Fibroblast of the aortic adventitia (primary cell): ENCODE measurements at places on chromosomes 1 and 21.

DNA sequence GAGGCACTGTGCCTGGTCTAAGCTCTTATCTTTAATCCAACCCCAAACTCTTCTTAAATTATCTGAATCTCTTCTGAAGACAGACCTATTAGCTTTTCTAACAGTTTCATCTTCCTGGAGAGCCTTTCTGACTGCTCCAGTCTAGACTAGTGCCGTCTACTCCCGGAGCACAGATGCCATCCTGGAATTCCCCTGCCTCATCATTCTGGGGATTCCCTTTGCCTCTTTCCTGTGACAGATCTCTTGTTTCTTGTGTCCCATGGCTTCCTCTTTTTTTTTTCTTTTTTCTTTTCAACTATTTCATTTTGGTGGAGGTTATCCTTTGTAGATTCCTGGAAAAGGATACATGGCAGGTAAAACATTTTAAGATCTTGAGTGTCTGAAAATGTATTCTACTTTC, 11.7 kb downstream of the SEMA4A start:
- no peak for DNase-seq

DNA sequence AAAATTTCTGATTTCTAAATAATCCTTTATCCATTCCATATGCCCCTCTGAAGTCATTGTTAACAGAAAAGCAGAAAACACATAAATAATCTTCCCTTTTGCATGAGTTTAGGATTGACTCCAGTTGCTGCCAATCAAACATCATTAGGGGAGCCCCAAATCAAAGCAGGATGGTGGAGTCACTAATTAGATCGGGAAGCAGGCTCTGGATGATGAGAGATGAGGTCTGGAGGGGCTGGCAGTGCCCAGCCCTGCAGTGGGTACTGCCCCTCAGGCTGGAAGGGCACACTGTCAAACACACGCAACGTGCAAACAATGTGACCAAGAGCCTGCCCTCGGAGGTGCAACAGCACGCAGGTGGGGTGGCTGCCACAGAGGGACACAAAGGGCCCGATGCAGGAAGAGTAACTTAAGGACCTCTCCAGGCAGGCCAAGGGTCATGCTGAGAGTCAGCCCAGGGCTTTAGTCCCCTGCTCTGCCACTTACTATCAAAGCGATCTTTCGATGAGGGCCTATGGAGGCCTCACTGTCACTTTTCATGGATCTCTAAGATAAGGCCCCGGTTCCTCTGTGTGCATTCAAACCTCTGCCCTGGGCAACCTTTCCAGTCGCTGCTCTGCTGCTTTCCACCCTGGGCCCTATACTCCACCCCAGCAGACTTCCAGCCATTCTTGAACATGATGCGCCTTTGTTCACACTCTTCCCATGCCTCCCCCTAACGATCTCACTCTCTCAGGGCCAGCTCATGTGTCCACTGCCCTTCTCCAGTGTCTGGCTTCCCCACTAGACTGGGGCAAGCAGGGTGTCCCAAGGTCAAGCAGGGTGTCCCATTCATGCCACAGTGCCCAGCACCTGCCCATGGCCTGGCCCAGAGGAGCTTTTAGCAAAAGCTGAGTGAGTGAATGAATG, 98.9 kb downstream of the DMRTB1 start:
- DNase-seq = no peak

DNA sequence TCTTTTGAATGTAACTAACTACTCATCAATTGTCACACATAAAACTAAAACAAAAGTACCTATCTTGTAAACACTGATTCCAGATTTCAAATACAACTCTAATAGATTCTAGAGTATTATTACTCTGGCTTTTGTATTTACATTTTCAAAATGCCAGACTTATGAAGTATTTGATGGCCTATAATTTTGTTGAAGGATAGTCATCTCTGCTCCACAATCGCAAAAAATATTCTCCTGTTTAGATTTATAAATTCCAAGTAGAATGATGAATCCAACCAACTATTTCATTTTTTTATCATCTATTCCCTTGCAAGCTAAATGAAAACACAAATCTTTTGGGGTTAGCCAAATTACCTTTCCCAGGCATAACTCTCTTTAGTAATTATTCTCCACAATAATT, 75.0 kb upstream of the GUCA2A start:
- DNase-seq = no peak

DNA sequence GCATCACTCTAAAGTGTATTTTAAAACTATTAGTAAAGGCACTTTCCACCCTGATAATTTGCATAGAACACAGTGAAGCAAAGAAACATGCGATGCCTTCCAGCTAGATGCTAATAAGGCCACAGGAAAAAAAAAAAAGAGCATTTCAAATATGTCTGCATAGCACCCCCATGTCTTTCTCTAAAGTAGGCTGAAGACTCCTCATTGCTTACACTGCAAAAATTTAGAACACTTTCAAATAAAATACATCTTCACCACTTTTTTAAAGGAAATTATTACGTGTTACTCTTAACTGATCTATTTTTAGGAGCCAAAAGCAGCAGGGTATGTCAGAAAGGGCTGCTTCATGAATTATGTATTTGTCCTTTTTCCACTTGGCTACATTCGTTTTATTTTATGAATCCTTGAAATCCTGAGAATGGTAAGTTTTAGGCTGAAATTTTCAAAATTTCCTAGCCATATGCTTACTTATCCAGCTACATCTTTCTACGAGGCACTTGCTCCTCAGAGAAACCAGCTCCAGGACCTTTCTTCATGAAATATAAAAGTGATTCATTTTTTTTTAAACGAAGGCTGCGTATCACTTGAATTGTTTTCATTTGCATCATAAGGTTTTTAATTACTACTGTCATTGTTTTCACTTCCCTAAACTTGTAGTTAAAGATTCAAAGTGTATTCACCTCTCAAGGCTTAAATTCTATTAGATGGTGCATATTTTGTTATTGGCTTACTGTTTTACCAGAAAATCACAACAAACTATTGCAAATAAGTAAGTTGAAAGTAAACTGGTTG, 513.0 kb downstream of the PTPRC start:
- DNase-seq = no peak

- peak; percentile 84 for DNase-seq
These were observed 635.1 kb downstream of the PTPRC start for GRCh38 chr1:199273837-199274379.

- peak; percentile 49 for DNase-seq
These were observed 28.7 kb downstream of the WNT2B start for GRCh38 chr1:112537456-112537855.

GRCh38 chr1:108600504-108600903, 40.6 kb downstream of the EEIG2 start:
- no peak for DNase-seq

DNA sequence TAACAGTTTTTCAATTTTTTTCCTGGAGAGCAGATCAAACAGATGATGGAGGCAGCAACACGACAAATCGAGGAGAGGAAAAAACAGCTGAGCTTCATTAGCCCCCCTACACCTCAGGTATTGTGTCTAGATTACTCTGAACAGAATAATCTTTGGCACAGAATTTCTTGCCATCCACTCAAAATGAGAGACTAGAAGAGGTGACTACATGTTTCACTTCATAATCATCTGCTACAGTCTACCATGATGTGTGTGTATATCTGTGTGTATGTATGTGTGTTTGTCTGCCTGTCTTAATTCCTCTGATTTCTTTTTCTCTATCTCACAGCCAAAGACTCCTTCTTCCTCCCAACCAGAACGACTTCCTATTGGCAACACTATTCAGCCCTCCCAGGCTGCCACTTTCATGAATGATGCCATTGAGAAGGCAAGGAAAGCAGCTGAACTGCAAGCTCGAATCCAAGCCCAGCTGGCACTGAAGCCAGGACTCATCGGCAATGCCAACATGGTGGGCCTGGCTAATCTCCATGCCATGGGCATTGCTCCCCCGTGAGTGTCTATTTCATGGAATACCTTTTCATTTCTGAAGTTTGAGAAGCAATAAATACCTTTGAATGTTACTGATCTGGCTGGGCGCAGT, 11.4 kb downstream of the PRPF3 start:
- no peak for DNase-seq

- peak; percentile 86 for DNase-seq
These were observed 150.9 kb downstream of the HIVEP3 start for GRCh38 chr1:41767534-41768525.

DNA sequence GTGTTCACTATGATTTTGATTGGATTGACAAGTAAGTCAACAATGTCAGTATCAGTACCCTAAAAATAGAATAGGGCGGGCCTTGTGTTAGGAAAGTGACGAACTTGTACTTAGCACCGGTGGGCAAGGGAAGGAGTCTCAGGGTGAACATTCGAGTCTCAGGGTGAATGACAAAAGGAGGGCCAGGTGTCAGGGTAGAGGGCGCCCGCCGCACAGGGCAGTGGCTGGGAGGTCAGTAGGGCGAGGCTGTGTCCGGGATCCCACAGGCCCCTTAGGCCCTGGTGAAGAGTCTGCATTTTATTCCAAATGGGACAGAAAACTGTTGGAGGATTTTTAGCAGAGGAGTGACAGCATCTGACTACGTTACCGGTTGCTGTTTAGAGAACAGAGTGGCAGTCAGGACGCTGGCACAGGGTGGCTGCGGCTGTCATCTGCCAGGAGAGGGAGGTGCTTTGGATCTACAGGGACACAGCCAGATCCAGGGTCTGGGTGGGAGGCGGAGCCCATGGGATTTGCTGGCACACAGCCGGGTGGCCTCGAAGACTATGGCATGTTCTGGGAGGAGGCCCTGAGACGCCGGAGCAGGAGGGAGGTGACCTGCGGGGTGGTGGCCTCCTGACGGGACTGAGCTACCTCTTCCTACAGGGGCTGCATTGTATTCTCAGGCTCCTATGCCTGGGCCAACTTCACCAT, 11.0 kb downstream of the AGTRAP start:
- DNase-seq = no peak

DNA sequence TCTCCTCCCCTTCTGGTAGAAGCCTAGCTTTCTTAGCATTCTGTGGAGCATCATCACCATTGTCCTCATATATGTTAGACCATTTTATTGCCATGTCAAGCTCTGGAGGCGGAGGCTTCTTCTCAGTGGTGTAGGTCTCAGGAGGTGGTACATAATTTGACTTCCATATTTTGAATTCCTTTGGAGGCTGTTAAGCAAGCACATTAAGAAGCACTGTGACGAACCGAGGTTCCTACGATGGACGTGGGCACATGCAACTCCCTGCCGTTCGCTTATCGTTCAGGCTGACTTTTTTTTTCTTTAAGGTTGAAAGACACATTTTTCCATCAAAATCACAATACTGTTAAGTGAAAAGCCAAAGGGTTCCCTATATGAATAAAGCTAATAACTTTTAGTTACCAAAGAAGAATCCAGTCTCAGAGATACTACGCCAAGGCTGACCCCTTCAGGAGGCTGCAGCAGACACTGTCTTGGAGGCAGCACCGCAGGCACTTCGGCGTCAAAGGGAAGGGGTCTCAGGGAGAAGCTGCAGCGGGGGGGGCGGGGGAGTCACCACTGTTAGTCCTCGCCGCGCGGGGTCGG, 835 bp downstream of the C1orf52 start:
- DNase-seq = peak; percentile 29

- no peak for DNase-seq
These were observed 4.4 kb downstream of the CLDN19 start for GRCh38 chr1:42735477-42736105.

DNA sequence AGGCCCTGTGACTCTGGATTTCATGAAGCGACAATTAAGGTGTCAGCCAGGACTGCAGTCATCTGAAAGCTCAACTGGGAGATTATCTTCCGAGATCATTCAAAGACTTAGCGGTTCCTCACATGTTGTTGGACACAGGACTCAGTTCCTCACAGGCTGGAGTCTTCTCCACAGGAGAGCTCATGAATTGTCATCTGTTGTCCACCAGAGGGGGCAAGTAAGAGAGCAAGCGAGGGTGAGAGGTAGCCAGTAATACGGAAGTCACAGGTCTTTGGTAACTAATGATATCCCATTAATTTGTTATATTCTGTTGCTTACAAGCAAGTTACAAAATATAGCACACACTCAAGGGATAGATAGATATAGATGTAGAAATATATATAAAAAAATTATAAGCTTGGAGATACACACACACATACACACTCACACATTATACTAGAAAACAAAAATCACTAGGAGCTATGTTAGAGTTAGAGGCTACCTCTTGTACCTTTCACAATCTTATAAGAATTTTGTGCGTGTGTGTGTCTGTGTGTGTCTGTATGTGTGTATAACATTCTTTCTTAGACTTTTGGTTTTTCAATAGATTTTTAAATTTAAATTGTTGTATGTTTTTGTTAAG, 1695.3 kb downstream of the BRINP3 start:
- DNase-seq = peak; percentile 1

- DNase-seq = no peak
These were observed 61.8 kb upstream of the PGBD5 start for GRCh38 chr1:230487773-230488428.

- DNase-seq = no peak
These were observed 25.8 kb upstream of the GBP5 start for GRCh38 chr1:89298461-89298860.

DNA sequence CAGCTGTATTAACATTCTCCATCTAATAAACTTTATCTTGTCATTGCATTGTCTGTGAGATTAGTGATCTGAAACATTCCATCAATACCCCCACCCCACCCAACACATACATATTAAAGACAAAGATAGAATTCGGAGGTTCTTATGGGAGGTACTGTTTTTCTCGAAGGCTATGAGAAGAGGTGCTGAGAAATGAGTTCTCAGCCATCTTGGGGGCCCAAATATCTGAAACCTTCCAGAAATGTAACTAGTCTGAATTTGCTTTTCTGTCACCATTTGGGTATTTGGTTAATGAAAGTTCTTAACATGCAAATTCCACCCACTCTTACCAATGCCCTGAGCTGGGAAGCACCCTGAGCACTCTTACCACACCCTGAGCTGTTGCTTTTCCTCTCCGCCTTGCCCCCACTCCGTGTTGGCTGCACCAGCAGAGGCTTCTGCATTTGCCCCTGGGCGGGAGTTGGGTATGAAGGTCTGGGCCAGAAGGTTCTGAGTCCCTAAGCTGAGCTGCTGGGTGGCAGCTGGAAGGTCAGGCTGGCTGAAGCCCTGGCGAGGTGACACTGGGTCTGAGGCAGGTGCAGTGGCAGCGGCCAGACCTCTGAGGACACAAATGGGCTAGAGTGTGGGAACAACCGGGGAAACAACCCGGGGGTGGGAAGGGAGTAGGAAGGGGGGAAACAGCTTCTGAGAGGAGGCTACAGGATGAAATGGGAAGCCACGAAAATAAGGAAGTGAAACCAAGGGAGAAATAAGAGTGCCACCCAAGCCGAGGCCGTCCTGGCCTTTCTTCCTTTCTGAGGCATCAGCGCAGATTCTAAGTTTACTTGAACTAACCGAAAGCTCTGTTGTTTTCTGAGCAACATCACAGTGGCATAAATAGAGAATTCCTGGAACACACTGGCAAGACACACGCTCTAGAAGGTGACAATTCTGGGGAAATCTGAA, 26.3 kb upstream of the IER5 start:
- DNase-seq = no peak
